ENCODE measurements at places on chromosomes 2 and 18. TPM values are rescaled to one million over a fixed set of nuclear protein-coding genes. Genes with fewer than 3 reads are reported as not detected.
A peak's percentile ranks its signal among the peaks of the same experiment; 100 is the strongest.

DOCK10 gene
- 6.4 TPM for total RNA-seq

DNA sequence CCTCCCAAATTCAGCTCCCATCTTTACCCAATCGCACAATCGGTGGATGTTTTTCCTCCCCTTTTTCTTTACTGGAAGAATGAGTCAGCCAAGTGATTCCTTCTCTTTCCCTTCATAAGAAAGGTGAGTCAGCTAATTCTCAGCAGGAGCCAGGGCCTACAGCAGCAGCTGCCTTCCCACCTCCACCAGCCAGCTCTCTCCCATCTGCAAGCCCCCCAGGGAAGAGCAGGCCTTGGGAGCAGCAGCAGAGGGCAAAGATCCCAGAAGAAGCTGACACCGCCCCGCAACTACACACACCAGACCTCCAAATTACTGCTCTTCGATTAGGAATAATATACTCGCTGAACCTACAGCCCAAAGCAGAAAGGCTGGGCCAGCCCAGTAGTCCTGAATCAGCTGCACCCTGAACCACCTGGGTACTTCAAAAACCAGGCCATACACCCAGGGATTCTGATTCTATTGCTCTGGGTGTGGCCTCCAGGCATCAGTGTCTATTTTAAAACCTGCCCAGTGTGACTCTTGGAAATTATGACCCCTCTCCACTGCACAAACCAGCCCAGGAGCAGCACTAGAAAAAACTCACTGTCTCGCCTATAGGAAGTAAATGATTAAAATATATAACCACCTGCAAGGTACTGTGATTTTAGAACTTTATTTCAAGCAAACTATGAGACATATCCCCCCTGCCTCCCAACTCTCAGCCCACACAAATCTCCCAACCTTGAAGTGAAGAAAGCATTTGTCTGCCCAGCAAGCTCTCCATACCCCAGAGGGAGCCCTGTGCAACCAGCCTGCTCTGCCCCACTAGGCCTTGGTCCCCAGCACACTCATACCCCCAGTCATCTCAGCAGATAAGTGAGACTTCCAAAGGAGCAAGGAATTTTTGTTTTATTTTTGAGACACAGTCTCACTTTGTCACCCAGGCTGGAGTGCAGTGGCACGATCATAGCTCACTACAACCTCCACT lies 7.3 kb downstream of the SFXN5 start:
- DNase-seq = peak; percentile 28

DNA sequence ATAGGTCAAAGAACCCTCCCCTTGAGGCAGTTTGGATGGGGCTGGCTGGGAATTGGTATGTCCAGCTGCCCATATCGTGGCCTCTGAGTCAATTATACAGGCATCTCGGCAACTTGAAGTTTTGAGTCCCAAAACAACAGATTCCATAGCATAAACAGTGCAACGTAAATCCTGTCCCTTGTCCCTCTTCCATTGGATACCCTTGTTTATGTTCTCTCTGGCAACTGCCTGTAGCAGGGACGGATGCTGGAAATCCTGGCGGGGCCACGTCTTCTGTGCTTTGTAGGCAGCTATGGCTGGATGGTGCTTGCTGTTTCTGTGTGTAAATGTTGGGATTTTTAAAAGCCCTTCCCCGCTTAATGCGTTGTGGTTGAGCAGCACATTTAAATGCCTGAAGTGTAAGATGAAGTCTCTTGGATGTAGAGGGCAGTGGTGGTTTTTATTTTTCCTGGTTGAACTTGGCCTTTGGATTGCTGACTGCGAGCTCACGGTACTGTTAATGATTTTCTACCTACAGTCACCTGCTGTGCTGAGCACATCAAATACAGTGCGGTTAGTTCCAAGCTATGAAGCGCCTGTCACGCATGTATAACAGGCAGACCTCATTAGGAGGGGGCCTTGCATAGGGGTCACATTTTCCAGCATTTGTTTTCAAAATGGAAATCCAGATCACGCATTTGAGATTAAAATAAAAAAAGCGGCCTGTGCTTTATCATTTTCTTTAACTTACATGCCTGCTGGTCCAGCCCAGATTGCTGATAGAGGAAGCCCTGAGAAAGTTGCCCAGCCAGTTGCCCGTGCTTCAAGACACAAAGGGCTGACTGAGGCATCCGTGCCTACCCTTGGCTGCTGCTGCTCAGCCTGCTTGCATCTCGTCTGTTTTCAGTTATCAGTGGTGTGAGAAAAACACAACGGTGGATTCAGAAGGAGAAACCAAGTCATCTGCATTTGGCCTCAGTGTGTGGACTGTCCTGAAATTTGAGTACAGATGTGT lies 84.7 kb downstream of the NEDD4L start:
- peak; percentile 64 for DNase-seq

DNA sequence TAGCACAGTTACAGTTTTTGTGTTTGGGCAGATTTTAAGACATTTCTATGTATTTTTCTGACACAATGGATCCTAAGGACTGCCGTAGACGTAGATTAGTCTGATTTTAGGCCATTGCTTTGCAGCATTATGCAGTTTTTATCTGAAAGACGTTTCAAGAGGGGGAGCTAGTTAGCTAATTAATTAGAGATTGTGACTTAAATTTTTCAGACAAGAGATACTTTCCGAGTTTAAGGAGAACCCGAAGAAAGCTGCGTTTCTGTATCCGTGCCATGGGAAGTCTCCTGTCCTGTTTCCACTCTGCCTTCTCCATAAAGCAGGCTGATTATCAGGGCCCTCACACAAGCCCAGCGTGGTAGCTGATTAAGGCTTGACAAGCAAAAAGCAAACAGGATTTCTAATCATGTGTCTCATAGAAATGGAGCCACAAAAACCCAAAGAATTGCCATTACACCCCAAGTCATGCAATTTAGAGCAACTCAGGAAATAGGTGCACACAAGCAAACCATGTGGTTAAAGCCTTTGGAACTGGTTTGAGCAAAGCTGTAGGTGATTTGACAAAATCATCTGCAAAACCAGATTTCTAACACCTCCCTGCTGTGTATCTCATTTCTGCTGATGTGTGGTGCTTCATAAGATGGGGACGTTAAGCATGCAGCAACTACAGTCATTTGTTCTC lies 808.1 kb downstream of the RNF144A start:
- DNase-seq = no peak

DNA sequence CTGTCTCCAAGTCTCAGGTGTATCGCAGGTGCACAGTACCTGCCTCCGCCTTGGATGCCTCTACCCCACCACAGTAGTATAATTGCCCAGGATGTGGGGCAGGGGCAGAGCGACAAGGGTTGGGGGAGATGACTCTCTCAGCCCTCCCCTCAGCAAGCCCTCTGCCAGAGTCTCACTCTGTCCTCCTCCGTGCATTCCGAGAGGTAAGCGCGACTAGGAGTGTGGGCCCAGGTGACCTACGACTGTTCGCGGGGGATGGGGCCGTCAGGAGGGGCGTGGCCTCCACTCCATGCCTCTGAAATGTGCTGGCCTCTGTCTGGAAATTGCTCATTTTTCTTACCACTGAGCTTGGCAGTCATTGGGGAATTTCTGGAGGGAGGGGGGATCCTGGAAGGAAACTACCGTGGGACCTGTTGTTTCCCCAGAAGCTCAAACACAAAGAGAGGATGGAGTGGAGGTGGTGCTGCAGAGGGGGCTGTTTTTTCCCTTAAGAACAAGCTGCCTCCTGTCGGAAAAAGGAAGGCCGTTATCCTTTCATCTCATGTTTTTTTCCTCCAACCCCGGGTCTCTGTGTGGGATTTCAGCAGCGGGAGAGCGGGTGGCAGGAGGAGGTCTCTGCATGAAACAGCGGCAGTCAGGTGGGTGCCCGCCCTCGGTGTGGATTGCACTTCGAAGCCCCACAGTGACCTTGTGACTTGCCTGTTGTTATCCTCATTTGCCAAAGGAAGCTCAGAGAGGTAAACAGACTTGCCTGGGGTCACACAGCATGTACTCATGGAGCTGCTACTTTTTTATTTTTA lies 13.0 kb upstream of the RALB start:
- DNase-seq = peak; percentile 36

DNA sequence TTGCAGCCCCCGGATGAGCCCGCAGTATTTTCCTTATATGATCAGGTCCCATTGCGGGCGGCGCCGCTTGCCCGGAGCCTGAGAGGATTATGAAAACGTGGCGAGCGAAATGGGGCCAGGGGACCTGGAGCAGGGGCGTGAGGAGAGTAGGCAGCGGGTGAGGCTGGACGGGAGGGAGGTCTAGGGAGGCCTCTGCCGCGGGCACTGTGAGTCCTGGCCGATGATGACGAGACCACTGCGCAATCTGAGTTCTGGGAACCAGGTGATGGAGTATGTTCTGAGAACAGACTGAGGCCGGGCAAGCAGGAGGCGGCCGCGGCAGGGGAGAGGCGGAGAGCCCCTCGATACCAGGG lies 790 bp upstream of the ACAA2 start:
- peak; percentile 63 for DNase-seq

Data from transverse colon (tissue), 4 donors.